ENCODE measurements at places on chromosomes 6 and 20.

DNA sequence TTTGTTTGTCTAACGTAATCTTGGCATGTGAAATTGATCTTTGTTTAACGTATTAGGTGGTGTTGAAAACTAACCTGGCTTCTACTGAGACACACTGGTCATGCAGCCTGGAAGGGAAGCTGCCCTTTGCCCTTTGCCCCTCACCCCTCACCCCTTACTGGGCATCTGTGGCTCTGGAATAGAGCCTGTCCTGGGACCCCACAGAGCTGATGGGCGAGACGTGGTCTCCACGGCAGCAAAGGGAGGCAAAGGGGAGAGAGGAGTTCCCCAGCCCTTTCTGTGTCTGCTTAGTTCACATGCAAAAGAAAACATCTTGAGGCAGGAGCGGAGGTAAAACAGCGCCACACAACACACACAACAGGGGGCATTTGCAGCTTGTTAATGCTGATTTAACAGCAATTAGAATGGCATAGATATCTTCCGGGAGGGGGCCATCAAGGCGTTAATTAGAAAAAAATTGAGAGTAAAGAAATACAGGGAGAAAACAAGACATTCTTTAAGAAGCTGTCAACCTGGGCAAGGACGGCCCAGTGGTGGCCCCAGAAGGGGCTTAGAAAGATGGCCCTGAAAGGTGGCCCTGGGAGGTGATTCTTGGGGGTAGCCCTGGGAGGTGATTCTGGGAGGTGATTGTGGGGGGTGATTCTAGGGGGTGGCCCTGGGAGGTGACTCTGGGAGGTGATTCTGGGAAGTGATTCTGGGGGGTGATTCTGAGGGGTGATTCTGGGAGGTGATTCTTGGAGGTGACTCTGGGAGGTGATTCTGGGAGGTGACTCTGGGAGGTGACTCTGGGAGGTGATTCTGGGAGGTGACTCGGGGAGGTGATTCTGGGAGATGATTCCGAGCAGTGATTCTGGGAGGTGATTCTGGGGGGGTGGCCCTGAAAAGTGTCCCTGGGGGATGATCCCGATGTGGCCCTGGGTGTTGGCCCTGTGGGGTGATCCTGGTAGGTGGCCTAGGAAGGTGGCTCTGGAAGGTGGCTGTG, 44.5 kb upstream of the DACT2 start:
- no peak for DNase-seq

DNA sequence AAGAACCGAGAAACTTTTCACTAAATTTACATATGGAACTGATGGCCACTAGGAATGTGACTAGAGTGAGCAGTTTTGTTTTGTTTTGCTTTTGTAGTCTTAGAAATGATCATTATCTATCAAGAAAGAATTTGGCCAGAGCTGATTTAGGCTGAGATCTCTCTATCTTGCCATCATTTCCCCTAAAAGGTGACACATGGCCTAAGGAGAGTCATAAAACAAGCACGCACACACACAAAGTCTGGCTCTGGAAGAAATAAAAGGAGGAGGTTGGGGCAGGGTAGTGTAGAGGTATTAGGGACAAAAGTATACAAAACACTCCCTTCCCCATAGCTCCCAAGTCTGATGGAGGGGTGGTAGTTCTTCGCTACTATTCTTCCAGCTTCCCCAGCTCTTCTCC, 56.4 kb downstream of the RIPOR2 start:
- DNase-seq: no peak

DNA sequence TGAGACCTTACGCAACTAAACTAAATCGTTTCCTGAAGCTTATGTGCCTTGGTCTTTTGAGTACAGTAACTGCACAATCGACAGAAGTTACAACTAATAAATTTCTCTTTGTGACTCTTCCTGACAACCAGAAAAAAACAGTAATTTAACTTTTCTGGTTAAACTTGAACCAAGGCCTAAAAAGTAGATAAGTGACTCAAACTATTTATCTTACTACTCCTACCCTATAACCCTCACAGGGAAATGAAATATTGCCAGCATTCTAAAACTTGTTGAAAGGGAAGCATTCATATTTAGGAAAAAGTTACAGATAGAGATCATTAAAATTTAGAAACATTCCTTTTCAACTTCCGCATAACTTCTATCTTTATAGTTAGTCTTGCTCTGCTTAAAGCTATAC, 1034.4 kb downstream of the EYS start:
- DNase-seq: no peak

GRCh38 chr6:122381494-122382265, 17.8 kb upstream of the HSF2 start:
- DNase-seq: peak; percentile 26

DNA sequence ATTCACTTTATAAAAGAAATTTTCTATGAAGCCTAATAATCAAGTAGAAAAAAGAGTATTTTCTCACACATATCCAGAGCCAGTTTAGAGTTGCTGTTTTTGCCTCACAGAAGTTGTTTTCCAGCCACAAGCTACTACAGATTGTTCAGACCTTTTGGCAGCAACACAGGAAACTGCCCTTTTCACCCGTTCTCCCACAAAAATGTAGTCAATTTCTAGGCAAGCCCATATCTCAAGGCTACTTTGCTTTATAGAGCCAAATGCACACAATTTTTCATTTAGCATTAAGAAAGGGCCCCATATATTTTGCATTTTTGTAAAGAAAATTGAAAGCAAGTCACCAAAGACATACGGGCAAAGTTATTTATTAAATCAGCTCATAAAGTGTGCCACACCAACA, 49.5 kb downstream of the EPB41L2 start:
- no peak for DNase-seq

GRCh38 chr6:165748390-165748789, 85.3 kb upstream of the PDE10A start:
- DNase-seq: no peak

DNA sequence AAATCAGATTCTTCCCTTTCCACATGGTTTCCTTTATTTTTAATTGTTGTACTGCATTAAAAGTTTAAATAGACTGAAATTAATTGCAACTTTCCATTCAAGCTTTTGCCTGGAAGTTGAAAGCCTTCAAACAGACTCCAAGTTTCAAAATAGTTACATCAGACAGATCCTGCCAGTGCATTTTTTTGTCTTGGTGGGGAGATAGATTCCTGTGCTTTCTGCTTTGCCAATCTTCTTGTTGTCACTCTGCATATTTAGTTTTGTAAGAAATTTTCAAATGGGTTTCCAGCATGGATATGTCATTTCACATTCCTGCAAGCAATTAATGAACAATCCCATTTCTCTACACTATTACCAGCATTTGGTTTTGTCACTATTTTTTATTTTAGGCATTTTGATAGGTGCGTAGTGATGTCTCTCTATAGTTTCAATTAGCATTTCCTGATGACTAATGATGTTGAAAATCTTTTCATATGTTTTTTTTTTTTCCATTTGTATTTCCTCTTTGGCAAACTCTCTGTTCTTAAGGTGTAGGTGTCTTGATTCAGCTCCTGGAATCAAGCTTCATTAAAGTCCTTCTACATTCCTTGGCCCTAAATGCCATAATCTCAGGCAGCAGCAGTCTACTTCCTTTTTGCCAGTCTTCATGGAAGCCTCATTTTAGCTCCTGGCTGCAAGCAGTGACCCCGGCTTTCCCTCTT, 40.5 kb downstream of the SCP2D1 start:
- DNase-seq: no peak

- DNase-seq: no peak
Measured at GRCh38 chr6:149925253-149925973, 2.5 kb upstream of the RAET1G start.

All from NCI-H774 (cell line).